Inflammatory macrophage (primary cell): ENCODE measurements at places on chromosomes 7 and 10.

GRCh38 chr10:107583974-107584373, 419.5 kb upstream of the SORCS1 start:
- peak; percentile 19 for DNase-seq

GRCh38 chr10:95655571-95656290, 780 bp downstream of the ALDH18A1 start:
- DNase-seq = no peak

- no peak for DNase-seq
These were observed 176.7 kb upstream of the ZNF32 start for GRCh38 chr10:43825421-43825820.

DNA sequence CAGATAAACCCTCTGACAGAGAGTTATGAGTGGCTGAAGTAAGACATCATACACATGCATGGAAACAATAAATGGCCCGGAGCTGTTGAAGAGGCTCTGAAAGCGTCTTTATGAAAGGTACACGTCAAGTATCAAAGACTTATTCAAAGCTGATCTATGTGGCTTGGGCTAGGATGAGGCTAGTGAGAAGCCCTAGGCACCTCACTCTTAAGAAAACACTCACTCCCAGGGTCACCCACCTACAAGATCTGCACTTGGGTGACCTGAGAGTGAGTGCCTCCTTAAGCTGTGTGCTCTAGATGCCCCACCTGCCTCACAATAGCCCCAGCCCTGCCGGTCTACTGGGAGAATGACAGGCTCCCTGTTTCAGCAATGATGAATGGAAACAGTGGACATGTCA, 1.1 kb upstream of the GIMAP1 start:
- DNase-seq = no peak

DNA sequence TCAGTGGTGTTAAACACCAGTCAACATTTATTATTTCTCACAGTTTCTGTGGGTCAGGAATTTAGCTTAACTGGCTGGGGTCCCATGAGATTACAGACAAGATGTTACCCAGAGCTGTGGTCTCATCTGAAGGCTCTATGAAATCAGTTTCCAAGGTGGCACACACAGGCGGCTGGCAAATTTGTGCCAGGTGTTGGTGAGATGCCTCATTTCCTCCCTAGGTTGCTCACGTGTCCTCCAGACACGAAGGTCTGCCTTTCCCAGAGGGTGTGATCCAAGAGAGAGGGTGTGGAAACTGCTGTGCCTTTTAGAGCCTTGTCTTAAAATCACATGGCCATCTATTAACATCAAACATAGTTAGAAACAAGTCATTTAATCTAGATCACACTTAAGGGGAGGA, 209.0 kb downstream of the JCAD start:
- DNase-seq = no peak

GRCh38 chr7:91342346-91342745, 78.1 kb downstream of the FZD1 start:
- DNase-seq = no peak

DNA sequence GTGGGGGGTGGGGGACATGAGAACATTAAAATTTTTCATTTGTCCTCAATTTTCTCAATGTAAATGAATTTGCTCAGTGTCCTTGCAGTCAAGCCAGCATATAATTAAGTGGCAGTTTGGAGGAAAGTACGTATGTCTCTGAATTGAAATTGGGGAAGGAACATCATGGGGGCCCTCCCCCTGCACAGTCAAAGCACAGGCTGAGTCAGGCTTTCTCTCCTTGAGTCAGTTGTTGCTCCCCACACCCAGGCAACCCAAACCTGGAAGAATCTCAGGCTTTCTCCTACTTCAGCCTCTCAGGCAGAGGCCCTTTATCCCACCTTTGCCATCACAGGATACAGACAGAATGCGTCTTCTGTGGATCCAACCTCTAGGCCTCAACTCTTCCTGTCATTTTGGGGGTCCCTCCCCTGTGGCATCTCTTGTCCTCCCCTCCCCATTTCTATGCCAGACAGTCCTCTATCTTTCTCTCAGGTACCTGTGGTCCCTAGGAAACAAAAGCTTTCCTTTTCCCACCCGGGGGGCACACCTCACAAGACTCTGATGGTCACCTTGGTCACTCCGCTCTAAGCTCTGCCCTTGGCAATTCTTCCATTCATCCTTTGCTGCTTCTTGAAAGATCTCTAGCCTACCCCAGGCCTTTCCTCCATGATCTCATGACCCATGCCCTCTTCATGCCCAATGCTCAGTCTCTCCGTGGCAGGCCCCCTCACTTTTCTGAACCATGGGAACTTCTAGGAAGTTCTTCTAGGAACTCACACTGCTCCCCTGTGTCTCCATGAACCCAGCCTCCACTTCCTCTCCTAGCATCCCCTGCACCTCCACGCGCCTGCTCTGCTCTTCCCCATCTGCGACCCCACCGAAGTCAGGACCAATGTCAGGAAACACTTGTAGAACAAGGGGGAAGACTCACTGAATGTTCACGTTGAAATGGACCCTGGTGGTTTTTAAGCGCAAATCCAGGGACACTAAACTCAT, 40.4 kb downstream of the CREB3L2 start:
- peak; percentile 81 for DNase-seq

DNA sequence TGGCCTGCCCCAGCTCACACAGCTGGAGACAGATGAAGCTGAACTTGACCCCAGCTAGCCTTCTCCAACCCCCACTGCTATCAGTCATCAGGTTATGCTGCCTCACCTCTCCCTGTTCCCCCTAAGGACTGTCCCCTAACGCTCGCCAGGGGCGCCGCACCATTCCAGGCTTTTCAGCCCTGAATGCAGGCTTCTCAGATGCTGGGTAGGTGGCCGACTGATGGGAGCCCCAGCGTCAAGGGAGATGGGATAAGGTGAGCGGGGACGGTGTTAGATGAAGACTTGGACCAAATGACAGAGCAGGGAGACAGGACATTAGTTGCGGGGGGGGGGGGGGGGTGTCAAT, 15.8 kb upstream of the OPALIN start:
- no peak for DNase-seq

- DNase-seq = no peak
These were observed 5.8 kb downstream of the CDCA7L start for GRCh38 chr7:21939858-21940372.

- peak; percentile 70 for DNase-seq
These were observed 669 bp upstream of the AP5Z1 start for GRCh38 chr7:4774658-4775249.

DNA sequence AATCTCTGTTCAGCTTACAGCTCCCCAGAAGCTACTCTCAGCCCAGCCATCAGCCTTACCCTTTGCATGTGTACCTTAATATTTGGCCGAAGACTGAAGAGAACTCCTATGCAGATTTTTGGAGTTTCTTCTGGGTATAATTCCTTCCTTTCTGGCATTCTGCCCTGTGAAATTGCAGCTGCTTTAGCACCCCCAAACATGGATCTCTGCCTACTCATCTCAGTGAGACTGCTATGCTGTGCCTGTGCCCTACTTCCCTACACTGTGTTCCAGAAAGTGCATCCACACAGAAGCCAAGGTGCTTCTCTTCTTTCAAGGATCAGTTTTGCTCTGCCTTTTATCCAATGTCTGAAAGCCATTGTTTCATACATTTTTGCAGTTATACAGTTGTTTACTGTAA, 81.6 kb downstream of the NPY start:
- DNase-seq = no peak

DNA sequence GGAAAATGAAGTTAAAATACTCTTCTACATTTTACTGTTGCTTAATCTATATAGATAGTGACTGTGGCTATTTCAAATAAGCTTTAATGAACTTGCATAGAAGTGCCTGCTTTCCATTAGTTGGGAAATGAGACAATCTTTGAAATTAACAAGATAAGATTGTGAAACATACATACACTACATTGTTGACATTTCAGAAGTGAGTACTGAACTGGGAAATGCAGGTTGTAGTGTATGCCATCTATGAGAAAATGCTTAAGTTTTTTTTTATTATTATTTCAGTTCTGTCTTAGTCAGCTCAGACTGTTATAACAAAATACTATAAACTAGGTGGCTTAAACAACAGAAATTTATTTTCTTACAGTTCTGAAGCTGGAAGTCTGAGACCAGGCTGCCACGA, 49.6 kb upstream of the CSTF2T start:
- no peak for DNase-seq

- DNase-seq = no peak
These were observed 239.9 kb upstream of the ZNF32 start for GRCh38 chr10:43888586-43888985.

DNA sequence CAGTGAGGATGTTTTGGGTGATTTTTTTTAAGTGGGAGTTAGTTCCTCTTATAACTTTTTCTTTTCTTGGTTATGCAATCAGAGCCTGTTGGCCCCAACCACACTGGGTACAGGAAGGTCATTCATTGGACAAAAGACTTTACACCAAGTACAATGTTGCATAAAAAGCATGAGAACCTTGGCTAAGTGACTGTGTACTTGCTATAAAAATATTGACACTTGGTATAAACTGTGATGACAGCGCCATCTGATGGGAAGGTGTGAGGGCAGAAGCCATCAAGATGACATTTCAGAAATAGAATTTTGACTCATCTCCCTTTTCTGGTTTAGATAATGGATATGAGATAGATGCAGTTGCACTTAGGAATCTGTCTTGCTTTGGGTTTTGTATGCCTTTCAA, 126.4 kb upstream of the CCDC6 start:
- peak; percentile 98 for DNase-seq

- peak; percentile 43 for DNase-seq
These were observed 328.2 kb downstream of the TNS3 start for GRCh38 chr7:47253650-47254080.

DNA sequence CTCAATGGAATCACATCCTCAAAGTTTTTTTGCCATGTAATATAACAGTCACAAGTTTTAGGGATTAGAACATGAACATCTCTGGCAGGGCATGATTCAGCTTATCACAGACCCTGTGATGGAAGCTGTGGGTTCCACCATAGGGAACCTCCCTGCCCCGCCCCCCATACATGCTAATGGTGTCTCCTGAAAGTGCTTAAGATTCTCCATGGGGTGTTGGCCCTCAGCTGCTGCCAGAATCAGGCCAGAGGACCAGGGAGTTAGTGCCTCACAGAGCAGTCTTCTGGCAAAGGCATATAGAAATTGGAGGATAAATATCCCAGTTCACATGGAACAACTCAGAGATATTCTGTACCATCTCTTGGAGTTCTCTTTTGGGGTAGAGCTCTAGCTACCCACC, 119.4 kb downstream of the RAB11FIP2 start:
- no peak for DNase-seq

DNA sequence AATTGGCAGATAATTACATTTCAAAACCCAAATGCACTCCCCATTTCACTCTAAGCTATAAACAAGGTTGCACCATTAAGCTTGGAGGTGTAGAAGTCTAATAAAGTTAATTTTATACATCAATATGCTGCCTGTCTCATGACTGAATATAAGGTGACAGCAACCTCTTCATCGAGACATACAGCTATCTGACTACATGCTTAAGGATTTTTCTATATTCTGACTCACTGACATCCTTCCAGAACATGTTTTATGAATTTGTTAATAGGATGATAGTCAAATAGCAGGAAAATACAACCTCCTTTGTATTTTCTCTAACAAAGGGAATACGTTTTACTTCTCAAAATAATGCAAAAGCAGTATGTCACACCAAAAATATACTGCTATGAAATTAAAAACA, 76.6 kb downstream of the NRBF2 start:
- DNase-seq = no peak

DNA sequence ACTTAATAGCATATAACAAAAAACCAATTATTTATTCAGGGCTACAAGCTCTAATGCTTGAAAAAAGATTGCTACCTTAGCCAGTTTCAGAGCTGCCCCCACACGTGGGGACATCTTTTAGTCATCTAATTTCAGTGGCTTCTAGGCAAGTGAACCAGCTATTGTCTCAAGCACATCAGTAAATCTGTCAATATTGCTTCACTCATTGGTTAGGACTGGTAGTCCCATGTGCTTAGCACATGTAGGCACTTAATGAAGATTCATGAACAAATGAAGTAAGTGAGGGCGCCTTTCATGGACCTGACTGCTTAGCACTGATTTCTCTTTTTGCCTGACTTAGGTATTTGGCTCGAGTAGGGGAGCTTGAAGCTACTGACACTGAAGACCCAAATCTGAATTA, 19.6 kb downstream of the ENTPD7 start:
- no peak for DNase-seq

DNA sequence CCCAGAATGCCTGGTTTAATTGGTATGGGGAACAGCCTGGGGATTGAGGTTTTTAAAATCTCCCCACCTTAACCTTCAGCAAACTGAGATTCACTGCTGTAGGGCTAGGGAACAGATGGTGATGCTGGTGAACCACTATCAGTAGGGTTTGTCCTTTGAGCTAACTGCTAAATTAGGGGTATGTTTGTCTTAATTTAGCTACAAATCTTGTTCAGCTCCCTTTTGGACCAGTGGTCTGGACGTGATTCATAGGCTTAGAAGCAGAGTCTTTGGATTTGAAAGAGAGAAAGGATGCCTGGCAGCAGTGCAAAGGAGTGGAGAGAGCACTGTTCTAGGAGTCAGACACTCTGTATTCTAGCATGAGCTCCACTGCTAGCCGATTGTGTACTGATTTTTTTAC, 2.8 kb downstream of the HDAC9 start:
- DNase-seq = no peak

GRCh38 chr7:14995774-14996173, 93.2 kb upstream of the DGKB start:
- DNase-seq = no peak

- DNase-seq = no peak
These were observed 428.4 kb downstream of the GFRA1 start for GRCh38 chr10:115844591-115844990.

DNA sequence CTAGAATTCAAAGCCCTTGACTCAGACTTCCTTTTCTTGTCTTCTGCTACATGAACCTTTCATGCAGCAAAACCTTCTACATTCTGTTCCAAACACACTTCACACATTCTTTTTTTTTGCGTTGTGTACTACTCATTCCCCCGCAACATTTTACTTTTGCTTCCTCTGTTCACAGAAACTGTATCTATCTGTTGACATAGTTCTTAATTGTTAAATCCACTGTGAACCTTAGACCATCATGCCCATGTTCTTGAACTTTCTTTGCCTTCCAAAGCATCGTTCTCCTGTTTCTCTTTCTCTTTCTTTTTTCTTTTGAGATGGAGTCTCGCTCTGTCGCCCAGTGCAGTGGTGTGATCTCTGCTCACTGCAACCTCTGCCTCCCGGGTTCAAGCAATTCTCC, 14.2 kb downstream of the CCSER2 start:
- no peak for DNase-seq

- DNase-seq = no peak
These were observed 139.4 kb downstream of the CCDC71L start for GRCh38 chr7:106521541-106521940.
